ENCODE measurements at places on chromosomes 4 and X.
A peak's percentile ranks its signal among the peaks of the same experiment; 100 is the strongest.

- DNase-seq = no peak
Observed at GRCh38 chrX:104995546-104995945, 224.9 kb downstream of the TEX13A start.

- no peak for DNase-seq
Observed at GRCh38 chr4:1819284-1819683, 26.2 kb downstream of the FGFR3 start.

GRCh38 chrX:95505721-95506120, 1178.9 kb upstream of the DIAPH2 start:
- DNase-seq = no peak

DNA sequence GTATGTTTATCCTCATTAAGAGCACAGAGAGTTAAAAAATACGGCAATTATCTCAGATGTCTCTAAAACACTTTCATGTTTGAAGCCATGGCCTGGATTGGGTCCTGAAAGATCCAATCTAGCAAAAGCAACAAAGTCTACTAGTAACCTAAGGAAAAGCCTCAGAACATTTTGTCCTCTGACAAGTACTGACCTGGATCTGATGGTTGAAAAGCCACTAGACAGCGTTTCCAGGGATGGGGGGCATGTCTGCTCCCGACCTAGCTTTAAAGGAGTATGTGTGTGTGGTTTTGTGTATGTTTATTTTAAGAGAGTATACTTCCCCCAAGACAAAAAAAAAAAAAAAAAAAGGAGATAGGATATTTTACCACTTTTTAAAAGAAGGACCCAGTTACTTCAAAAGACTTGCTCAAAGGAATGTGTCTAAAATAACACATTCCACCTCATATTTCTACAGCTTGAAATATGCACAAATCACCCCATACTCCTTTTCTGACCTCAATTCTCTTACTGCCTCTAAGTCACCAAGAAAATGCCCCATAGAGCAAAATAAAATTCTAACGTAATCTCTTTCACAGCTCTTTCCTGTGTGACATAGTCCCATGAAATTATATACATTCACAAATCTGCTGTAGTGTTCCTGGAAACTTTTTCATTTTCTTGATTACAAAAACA, 189.0 kb upstream of the TTC29 start:
- DNase-seq = no peak

- no peak for DNase-seq
Observed at GRCh38 chrX:119505945-119506344, 37.7 kb downstream of the SLC25A5 start.

DNA sequence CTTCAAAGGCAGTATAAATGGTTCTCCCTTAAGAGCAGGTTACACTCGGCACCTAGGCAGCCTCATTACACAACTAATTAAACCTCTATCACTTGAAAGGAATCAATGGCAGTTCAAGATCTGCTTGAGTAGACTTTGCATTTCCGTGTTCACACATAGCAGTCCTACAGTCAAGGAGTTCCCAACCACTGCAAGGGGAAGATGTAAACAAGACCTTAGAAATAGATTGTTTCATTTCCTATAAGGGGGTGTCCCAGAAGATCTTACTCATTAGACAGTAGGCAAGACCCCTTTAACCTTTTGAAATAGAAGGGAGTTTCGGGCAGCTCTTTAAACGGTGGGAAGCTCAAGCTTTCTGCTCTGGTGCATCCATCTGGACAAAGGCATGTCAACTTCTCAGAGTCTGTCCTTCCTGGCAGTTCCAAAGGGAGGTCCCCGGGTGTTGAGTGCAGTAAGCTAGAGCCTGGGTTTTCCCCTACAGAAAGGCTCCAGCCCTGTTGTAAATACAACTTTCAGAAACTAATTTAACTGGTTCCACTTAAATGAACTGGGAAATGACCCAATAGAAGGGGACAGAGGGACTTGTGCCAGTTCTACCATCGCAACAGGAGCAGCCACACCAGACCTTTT, 150.8 kb downstream of the RBMX2 start:
- DNase-seq = no peak

- no peak for DNase-seq
Observed at GRCh38 chr4:48739560-48740019, 40.5 kb downstream of the FRYL start.

- DNase-seq = no peak
Observed at GRCh38 chrX:115493015-115493414, 68.0 kb upstream of the PLS3 start.

DNA sequence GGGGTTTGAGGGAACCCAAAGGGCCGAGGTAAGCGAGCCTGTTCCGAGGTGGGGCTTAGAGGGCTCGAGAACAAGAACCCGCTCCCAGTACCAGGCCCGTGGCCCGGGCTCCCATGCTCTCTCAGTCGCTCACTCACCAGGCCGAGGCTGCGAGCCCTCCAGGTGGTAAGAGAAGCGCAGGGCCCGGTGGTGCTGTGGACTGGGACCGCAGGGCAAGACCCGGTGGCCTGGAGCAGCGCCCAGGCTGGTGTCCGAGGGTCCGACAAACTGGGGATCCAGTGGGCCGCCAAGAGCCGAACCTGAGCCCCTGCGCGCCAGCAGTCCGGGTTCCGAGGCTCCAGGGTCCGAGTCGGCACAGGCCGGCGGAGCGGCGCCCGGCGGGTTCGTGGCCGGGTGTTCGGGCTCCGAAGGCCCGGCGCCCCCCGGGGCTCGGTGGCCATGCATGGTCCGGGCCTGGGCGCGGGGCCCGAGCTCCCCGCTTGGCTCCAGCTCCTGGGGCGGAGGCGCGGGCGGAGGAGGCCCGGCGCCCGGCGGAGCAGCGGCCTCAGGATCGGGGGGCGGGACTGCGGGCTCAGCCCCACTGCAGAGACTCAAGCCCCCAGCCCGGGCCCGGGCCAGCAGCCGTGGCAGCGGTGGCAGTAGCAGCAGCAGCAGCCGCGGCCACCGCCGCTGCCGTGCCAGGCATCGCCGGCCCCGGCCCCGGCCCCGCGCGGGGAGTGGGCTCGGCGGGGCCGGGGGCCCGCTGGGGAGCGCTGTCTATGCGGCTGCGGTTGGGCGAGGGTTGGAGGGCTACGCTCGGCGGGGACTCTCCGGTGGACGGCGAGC, 833 bp downstream of the FGD1 start:
- DNase-seq = no peak

GRCh38 chr4:67250131-67250896, 295.0 kb downstream of the CENPC start:
- DNase-seq = no peak

GRCh38 chr4:186845137-186845842, 121.6 kb upstream of the FAT1 start:
- DNase-seq = no peak

GRCh38 chr4:53463340-53463739, 85.9 kb downstream of the FIP1L1 start:
- DNase-seq = no peak

DNA sequence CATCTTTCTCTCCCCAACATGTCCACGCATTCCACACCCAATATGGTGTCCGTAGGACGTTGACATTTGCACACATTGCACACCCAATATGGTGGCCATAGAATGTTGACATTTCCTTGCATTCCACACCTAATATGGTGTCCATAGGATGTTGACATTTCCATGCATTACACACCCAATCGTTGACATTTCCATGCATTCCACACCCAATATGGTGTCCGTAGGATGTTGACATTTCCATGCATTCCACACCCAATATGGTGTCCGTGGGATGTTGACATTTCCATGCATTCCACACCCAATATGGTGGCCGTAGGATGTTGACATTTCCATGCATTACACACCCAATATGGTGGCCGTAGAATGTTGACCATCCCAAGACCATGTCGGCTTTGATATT, 88.4 kb upstream of the SHOX start:
- no peak for DNase-seq

- no peak for DNase-seq
Observed at GRCh38 chrX:11381464-11381863, 88.3 kb downstream of the AMELX start.

DNA sequence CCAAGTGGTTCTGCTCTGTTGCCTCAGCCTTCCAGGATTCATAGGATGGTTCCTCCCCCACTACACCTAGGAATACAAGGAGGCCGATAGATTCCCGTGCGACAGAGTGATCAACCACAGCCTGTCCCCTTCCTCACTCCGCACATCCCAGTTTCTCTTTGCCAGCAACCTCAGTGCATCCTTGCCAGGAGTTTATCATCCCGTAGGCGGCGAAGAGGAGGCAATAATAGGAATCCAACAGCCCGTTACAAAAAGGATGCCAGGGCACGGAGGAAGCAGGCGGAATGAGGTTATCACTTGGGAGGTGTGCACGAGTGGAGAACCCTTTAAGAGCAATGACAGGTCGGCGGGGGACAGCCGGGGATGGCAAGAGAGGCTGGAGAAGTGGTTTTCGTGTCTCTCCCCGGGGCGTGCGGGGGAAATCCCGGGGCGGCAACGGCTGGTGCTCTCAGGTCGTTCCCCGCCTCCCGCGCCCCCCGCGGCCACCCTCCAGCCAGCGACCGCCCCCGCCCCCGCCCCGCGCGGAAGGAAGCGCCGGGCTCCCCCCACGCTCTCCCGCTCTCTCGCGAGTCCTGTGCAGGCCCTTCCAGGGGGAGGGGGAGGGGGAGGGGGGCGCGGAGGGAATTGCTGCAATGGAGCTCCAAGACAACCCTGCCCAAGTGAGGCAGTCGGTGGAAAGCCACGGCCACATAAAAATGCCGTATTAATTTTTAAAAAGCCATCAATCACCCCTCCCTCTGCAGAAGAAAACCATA, 1.6 kb downstream of the PPP3CA start:
- DNase-seq = peak; percentile 26

- no peak for DNase-seq
Observed at GRCh38 chr4:10130178-10130888, 13.7 kb upstream of the WDR1 start.

GRCh38 chr4:106993827-106994226, 42.3 kb downstream of the DKK2 start:
- DNase-seq = no peak

- DNase-seq = no peak
Observed at GRCh38 chrX:13607331-13607995, 38.1 kb downstream of the EGFL6 start.

- no peak for DNase-seq
Observed at GRCh38 chr4:75034523-75034922, 101.6 kb downstream of the PARM1 start.

GRCh38 chr4:140645614-140646412, 77.1 kb upstream of the UCP1 start:
- DNase-seq = no peak

GRCh38 chr4:128776794-128777216, 32.7 kb upstream of the JADE1 start:
- DNase-seq = no peak

- DNase-seq = no peak
Observed at GRCh38 chr4:23789762-23790161, 100.1 kb downstream of the PPARGC1A start.

- DNase-seq = no peak
Observed at GRCh38 chr4:109015413-109015810, 252.6 kb upstream of the ETNPPL start.

GRCh38 chr4:7710576-7711306, 228.9 kb downstream of the AFAP1 start:
- no peak for DNase-seq

- no peak for DNase-seq
Observed at GRCh38 chr4:73012673-73013072, 56.8 kb downstream of the COX18 start.
